ENCODE measurements at places on chromosomes 16 and 17. TPM values are rescaled to one million over a fixed set of nuclear protein-coding genes. Genes with fewer than 3 reads are reported as not detected.

GRCh38 chr17:50828508-50829170 lies 6.7 kb upstream of the WFIKKN2 start:
- DNase-seq, result no peak
- no peak overlapping the region for H3K4me3 ChIP-seq
- H3K4me1 ChIP-seq, result no peaks in the 10 kb centered on the region
- H3K36me3 ChIP-seq, result no peaks in the 10 kb centered on the region

DNA sequence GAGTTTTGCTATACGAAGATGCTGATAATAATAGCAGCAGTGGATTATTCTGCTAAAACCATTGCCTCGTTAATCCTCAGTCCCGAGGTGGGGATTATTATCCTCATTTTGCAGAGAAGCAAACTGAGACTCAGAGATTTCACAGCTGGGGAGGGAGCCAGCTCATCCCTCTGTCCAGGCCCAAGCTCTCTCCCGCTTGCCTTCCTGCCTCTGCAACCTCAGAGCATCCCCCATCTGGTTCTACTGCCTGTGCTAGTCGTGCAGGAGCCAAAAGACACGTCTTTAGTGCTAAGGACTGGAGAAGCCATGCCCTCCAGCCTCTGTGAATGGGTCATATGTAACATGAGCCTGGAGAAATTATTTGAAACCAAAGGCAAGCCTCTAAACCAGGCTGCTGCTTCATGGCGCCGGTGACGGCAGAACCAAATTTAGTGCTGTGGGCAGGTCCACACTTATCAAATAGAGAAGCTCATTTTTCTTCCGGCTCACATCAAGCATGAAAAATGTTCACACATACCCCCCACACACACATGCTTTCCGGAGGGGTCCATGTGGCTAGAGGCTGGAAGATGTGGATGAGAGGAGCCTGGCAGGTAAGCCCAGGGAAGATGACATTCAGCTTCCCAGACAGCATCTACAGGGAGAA lies 13.5 kb downstream of the MAPT start:
- H3K36me3 ChIP-seq, result no peaks in the 10 kb centered on the region
- H3K4me3 ChIP-seq, result no peak overlapping the region
- no peak for DNase-seq
- peaks cover 3% of the 10 kb centered on the region for H3K4me1 ChIP-seq
- no peak overlapping the region for H3K27ac ChIP-seq
- peaks cover 3% of the 10 kb centered on the region for H3K27me3 ChIP-seq

DNA sequence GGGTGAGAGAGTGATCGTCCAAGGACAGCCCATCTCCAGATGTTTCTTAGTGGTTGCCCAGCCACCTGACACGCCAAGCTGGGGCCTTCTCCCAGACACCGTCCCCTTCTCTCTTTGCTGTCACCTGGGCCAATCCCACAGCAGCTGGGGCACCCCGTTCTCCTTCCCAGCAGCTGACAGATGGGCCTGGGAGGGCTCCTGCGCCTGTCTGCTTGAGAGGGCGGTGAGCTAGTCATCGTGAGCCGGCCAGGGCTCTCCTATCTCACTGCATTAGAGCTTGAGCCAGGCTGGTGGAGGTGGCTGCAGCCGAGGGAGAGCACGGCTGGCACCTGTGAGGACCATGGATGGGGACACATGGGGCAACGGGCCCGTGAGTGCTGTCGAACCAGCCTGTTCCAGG lies 41.2 kb downstream of the RAB11FIP3 start:
- no peak overlapping the region for H3K4me3 ChIP-seq
- H3K36me3 ChIP-seq, result no peaks in the 10 kb centered on the region
- H3K27me3 ChIP-seq, result no peaks in the 10 kb centered on the region
- no peaks in the 10 kb centered on the region for H3K4me1 ChIP-seq
- no peak for DNase-seq
- no peak overlapping the region for H3K27ac ChIP-seq

- DNase-seq, result no peak
- no peak overlapping the region for H3K27ac ChIP-seq
- no peaks in the 10 kb centered on the region for H3K27me3 ChIP-seq
Observed at GRCh38 chr16:86252596-86252995, 257.7 kb upstream of the FOXF1 start.

- peak overlapping the region; percentile 8 for H3K27ac ChIP-seq
- no peaks in the 10 kb centered on the region for H3K36me3 ChIP-seq
- H3K4me1 ChIP-seq, result peaks cover 93% of the 10 kb centered on the region
Observed at GRCh38 chr16:8949536-8950418, 13.9 kb downstream of the USP7 start.

GRCh38 chr16:10871157-10871991 lies 5.6 kb upstream of the CIITA start:
- H3K4me3 ChIP-seq, result peak overlapping the region; percentile 2
- H3K27me3 ChIP-seq, result no peaks in the 10 kb centered on the region
- peak; percentile 23 for DNase-seq
- H3K36me3 ChIP-seq, result no peaks in the 10 kb centered on the region

DNA sequence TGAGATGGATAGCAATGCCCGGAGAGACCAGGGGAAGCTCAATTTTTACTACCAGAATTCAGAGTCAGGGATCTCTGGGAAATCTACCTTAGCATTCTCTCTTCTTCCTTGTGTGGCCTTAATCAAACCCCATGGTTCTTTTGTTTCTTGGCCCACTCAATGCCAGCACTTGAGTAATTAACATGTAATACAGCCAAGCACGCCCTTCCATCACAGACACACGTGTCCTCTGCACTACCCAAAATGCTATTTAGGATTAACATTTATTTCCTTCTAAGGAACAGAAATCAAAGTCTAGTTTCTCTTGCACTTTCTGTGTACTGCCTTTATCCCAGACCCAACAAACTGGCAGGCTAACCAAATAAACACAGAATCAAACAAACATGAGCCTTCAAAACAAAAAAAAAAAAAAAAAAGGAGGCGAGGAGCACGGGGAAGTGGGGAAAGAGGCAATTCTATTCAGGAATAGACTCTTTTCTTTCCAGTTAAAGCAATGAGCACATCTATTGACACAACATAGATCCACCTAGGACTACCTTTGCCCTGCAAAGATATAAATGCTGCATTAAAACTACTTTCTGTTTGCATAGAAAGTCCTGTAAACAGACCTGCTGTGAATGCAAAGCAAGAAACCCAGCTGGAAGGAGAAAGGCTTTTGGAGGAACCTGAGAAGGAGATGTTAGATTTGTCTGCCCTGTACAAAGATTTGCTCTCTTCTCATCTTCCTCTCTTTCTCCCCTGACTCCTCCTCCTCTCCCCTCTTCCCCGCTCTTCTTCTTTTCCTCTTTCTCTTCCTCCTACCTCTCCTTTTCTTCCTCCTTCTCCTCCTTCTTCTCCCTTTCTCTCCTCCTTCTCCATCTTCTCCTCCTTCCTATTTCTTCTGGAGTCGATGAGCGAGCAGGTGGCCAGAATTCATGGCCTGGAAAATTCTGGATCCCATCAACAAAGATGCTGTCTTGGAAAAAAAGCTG lies 294.4 kb downstream of the NPIPA8 start:
- H3K4me1 ChIP-seq, result no peaks in the 10 kb centered on the region
- peaks cover 3% of the 10 kb centered on the region for H3K27me3 ChIP-seq
- no peaks in the 10 kb centered on the region for H3K36me3 ChIP-seq
- H3K4me3 ChIP-seq, result no peak overlapping the region
- DNase-seq, result no peak
- no peak overlapping the region for H3K27ac ChIP-seq

- H3K27me3 ChIP-seq, result peaks cover 4% of the 10 kb centered on the region
- no peak overlapping the region for H3K4me3 ChIP-seq
- peaks cover 34% of the 10 kb centered on the region for H3K4me1 ChIP-seq
- peak overlapping the region; percentile 23 for H3K27ac ChIP-seq
- no peaks in the 10 kb centered on the region for H3K36me3 ChIP-seq
Observed at GRCh38 chr16:3152991-3153368, 18.2 kb downstream of the ZNF213 start.

DNA sequence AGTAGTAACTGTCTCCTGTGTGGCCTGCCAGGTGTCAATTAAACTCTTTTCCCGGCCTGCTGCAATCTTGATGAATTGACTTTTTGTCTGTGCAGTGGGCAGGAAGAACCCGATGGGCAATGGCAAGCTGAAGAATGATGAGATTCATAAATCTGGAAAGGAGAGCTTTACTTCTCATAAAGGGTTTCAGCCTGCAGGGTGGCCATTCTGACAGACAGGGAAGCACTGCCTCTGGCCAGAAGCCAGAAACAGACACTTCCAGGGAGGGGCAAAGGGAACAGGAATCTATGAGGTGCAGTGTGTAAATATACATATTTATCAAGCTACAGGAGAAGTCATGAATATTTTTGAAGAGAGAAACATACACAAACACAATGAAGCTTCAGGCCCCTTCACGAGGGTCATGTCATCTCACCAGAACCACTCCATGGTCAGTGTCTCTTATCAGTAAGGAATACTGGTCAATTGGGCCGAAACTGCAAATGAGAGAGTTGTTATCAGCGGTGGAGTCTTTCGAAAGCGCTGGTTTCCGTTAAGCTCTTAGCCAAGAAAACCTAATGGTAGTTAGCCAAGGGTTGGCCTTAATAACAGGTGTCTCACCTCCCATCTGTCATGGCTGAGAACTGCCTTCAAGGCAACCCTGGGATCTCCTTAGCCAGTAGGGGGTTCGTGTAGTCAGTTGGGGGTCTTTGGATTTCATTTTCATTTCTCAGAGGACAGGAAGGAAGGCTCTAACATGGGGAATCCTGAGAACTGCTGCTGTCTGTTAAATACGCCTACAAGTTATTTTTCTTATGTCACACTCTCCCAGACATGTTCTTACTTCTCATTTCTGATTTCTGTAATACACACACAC lies 1.2 kb upstream of the NARF start:
- H3K27ac ChIP-seq, result peak overlapping the region; percentile 100
- H3K36me3 ChIP-seq, result peaks cover 14% of the 10 kb centered on the region
- H3K4me3 ChIP-seq, result peak overlapping the region; percentile 84
- H3K27me3 ChIP-seq, result no peaks in the 10 kb centered on the region

- H3K27ac ChIP-seq, result no peak overlapping the region
- no peak for DNase-seq
- H3K36me3 ChIP-seq, result no peaks in the 10 kb centered on the region
- no peaks in the 10 kb centered on the region for H3K4me1 ChIP-seq
Observed at GRCh38 chr17:17531156-17531555, 35.0 kb upstream of the RASD1 start.

DNA sequence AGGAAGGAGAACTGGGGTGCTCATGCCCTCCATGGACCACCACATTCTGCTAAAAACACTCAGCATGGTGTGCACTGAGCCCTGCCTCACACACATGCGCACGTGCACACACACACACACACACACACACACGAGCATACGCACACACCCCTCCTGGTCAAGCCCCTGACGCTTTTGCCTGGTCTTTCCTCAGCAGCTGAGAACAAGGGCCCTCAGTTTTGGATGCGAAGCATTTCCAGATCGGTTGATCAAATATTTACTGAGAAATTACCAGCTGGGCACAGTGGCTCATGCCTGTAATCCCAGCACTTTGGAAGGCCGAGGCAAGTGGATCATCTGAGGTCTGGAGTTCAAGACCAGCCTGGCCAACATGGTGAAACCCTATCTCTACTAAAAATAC lies 20.1 kb upstream of the RAI1 start:
- H3K27ac ChIP-seq, result no peak overlapping the region
- peaks cover 9% of the 10 kb centered on the region for H3K4me1 ChIP-seq
- H3K27me3 ChIP-seq, result peaks cover 2% of the 10 kb centered on the region

- peak overlapping the region; percentile 80 for H3K4me3 ChIP-seq
- peaks cover 55% of the 10 kb centered on the region for H3K4me1 ChIP-seq
- no peaks in the 10 kb centered on the region for H3K36me3 ChIP-seq
- no peak for DNase-seq
- peak overlapping the region; percentile 97 for H3K27ac ChIP-seq
Observed at GRCh38 chr16:67845291-67846062, 1.3 kb upstream of the NUTF2 start.

DNA sequence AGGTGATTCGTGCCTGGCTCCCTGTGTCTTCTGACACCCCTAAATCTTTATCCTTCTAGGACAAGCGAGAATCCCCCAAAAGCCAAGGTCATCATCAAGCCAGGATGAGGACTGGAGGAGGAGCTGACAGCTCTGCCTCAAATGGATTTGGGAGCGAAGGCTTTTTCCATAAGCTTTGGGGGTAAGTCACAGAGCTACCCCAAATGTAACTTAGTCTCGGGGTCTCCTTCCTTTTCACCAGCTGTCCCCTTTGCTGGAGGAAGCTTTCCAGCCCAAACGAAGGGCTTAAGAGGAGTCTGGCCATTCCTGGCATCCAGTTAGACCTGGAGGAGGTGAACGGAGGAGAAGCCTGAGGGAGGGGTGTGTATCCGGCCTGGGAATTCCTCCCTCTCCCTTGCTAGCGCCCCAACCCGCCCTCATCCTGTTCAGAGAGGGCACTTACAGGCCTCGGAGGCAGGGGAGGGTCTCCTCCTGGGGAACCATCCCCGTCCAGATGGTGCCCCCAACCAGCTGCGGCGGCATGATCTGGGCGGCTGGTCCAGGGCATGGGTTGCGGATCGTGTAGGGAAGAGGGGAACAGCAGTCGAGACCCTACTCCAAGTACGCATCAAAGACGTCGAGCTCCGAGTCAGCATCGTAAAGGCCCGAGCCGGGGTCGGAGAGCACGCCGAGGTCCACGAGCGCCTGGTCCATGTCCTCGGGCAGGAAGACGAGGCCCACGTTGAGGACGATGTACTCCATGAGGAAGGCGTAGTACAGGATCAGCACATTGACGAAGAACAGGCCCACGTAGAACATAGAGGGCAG lies 938 bp downstream of the DEXI start:
- H3K36me3 ChIP-seq, result peaks cover 2% of the 10 kb centered on the region
- peak overlapping the region; percentile 87 for H3K4me3 ChIP-seq
- no peak for DNase-seq
- H3K27me3 ChIP-seq, result no peaks in the 10 kb centered on the region
- no peak overlapping the region for H3K27ac ChIP-seq

- H3K27ac ChIP-seq, result no peak overlapping the region
- no peaks in the 10 kb centered on the region for H3K4me1 ChIP-seq
- H3K36me3 ChIP-seq, result no peaks in the 10 kb centered on the region
- H3K27me3 ChIP-seq, result peaks cover 8% of the 10 kb centered on the region
- H3K4me3 ChIP-seq, result no peak overlapping the region
Observed at GRCh38 chr17:41392278-41392677, 5.1 kb downstream of the KRT31 start.

DNA sequence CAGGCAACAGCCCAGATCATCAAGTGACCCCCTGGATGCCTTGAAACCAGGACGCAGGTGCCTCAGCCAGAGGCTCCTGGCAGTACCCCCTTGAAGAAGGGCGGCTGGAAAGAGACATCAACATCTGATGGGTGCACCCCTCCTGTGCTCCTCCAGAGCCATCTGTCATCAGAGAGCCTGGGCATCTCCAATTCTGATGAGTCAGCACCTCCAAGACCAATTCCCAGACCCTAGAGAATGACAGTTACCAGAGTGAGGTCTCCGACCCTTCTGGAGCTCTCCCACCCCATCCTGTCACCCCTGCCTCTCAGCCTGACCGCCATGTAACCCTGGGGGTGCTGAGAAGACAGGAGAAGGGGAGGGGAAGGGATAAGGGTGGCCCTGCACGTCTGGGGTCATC lies 433.7 kb downstream of the SOX9 start:
- no peak overlapping the region for H3K27ac ChIP-seq
- no peaks in the 10 kb centered on the region for H3K27me3 ChIP-seq
- no peak overlapping the region for H3K4me3 ChIP-seq
- H3K4me1 ChIP-seq, result no peaks in the 10 kb centered on the region
- no peaks in the 10 kb centered on the region for H3K36me3 ChIP-seq
- DNase-seq, result no peak

Gene CX3CL1
- 0.15 TPM for total RNA-seq

Gene IRF8
- 3.8 TPM for total RNA-seq

Gene MMP25
- 1.6 TPM for total RNA-seq

Gene PPP1R1B
- not detected for total RNA-seq

Gene NOL11
- total RNA-seq, result 62.0 TPM

Gene KRTAP4-3
- total RNA-seq, result not detected

Gene NDRG4
- 0.52 TPM for total RNA-seq

Gene ZNF469
- 0.32 TPM for total RNA-seq

Gene PLA2G10
- total RNA-seq, result not detected

Gene HEATR9
- total RNA-seq, result not detected

Gene KRTAP2-2
- not detected for total RNA-seq

Gene MVP
- 163 TPM for total RNA-seq

Gene HBQ1
- total RNA-seq, result not detected

Gene PABPN1L
- not detected for total RNA-seq

Gene BAIAP3
- total RNA-seq, result 3.1 TPM

Gene GH2
- total RNA-seq, result not detected

All from CD4-positive, CD25-positive, alpha-beta regulatory T cell (primary cell).